Activated T-helper 1 cell treated with anti-CD3 and anti-CD28 coated beads, Interleukin-2, amount 50 U/mL, for 16 hours (primary cell): ENCODE measurements at places on chromosomes 3 and 15.

DNA sequence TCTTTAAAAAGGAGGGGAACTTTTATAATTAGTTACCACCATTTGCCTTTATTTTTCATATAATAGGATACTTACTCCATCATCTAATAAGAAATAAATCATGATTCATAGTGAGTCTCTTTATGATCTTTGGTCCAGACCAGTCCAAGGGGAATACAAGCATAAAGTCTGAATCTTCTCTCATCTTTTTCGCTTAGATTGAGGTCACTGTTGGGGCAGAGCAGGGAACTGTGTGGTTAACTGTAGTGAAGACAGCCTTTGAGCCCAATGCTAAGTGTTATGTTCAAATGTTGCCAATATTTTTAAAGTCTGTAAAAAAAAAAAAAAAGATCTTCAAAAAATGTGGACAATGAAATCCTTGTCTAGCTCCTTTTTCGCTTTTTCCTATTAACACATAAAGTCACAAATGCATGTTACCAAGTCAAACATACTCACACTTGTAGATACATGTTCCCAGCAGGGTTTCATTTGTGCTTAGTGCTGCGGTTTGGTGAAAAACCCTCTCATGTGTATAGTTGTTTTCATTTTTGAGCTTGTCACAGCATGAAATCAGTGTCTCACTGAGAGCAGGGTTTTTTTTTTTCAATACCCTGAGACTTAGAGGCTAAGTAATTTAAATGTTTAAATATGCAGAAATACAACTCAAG, 72.1 kb downstream of the EPHA3 start:
- DNase-seq: no peak

- DNase-seq: no peak
Measured at GRCh38 chr15:71424765-71425164, 309.5 kb downstream of the THSD4 start.

DNA sequence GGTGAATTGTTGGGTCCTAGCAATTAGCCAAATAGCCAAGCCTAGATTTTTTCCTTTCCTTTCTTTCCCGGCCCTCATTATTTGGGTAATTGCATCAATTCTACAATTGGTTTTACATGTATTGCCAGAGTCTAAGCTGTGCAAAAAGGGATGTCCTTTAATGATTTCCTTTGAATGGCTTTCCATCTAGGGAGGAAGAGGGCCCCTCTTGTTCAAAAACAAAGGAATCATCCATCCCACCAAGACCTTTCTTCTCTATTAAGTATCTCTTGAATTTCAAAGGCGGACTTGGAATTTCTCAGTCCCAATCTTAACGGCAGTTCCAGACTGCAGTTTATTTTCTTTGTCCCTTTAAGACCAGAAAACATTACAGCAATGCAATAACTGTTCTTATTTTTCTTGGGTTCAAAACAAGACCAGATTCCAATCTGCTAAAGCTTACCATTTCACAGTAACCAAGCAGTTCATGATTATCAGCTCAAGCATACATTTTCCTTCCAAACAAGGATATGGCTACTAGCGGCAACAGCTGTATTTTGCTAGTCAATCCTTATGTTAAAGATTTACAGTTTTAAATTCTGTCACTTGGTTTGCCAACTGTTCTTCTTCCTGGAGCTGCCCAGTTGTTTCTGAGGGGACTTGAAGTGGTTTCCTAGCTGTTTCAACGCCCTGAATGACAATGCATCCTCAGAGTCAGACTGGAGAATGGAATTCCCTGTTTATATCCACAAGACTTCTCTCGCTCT, 91.4 kb upstream of the LRIG1 start:
- no peak for DNase-seq

DNA sequence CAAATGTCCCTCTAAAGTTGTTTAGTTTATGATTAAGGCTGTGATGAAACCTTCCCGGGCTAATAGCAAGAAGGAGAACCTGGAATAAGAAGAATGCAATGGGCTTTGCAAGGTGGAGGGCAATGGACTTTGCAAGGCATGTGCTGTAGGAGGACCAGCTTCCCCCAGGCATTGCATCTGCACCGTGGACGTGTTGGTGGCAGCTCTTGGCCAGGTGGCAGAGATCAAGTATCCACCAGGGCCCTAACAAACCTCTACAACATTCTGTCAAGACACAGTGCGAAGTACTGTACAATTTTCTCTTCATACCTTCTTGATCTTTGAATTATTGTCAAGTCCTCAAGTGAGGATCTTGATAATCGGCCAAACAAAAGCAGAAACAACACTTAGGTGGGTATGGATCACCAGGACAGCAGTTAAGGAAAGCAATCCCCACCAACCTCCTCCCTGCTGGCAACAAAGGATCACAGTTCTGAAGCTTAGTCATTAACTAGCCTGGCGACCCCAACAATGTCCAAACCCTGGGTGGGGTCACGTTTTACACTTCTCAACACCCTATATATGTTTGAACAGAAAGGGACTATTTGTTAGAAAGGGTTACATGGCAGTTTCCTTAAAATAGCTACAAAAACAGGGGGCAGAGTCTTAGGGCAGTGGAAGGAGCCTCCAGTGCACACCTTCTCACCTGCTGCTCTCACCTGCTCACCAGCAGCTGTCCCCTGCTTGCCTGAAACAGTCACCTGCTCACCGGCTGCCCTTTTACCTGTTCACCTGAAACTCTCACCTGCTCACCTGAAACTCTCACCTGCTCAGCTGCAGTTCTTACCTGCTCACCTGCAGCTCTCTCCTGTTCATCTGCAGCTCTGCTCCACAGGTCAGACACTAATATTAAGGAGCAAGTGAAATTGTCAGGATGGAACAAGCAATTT, 137.9 kb upstream of the LIPC start:
- no peak for DNase-seq

- DNase-seq: no peak
Measured at GRCh38 chr15:69997813-69998212, 99.9 kb downstream of the TLE3 start.

DNA sequence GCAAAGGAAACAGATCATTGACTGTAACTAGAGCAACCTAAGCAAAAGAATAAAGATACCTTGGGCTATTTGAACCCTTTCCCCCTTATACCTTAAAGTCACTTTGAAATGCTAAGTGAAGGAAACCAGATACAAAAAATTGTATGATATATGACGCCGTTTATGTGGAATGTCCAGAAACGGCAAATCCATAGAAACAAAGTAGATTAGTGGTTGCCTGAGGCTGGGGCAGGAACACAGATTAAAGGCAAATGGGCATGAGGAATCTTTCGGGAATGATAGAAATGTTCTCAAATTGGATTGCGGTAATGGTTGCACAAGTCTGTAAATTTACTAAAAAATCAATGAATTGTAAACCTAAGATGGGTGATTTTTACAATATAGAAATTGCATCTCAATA, 160.1 kb upstream of the CCDC54 start:
- DNase-seq: no peak

GRCh38 chr3:106341087-106341486, 472.3 kb upstream of the CBLB start:
- no peak for DNase-seq

DNA sequence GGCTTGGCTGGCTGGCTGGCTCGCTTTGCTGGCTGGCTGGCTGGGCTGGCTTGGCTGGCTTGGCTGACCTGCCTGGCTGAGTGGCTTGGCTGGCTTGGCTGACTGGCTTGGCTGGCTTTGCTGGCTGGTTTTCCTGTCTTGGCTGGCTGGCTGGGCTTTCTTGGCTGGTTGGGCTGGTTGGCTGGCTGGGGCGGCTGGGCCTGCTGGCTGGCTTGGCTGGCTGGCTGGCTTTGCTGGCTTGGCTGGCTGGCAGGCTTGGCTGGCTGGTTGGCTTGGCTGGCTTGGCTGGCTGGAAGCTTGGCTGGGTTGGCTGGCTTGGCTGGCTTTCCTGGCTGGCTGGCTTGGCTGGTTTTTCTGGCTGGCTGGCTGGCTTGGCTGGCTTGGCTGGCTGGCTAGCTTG, 435.6 kb downstream of the GOLGA6L6 start:
- DNase-seq: no peak
